NCI-H2081 (cell line): ENCODE measurements at places on chromosomes 7 and 10.

DNA sequence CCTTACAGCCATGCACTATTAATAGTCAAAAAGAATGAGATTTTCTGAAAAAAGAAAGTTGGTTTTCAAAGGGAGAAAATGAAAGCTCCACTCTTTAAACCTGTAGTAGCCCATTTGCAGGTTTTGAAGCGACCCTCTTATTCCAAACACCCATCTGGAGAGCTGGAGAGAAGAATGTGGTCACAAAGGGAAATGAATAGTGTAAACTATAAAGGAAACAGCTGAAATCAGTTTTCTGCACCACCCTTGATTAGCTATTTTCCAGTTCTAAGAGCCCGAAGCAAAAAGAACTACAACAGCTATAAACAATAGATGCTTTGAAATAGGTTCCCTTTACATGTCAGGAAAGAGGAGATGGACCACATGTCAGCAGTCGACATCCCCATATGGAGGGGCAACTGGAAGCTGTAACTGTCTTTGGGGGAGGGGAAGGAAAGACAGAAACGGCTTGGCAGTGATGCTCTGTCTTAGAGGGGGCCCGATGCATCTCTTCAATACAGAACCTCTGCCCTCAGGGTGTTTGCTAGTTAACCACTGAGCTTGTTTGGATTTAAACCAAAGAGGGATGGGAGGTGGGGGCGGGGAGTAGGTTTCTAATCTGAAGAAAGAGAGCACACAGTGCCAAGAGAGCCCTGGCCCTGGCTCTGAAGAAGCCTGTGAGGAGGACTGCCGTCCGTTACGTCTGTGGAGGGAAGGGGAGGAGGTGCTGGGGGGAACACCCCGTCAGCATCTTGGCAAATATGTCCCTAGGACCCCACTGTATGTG, 55.3 kb downstream of the CPVL start:
- peak; percentile 56 for DNase-seq

DNA sequence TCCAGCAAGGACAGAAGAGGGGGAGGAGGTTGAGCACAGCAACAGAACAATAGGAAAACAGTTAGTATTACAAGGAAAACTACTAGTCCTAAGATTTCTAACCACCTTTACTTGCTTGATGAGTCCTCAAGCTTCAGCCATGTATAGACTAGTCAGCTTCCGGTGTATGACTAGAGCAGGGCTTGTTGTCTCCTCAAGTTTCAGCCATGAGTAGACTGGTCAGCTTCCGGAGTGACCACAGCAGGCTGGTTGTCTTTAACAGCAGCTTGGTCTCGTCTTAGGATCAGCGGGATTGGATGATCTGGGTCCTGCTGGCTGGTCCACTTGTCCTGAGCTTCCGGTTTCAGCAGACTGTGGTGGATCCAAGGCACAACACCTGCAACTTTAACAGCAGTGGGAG, 10.6 kb upstream of the ZNF239 start:
- DNase-seq, result no peak

GRCh38 chr7:25520017-25520416, 291.7 kb upstream of the NPVF start:
- DNase-seq, result no peak

- no peak for DNase-seq
Observed at GRCh38 chr7:101936223-101936610, 118.8 kb downstream of the CUX1 start.

DNA sequence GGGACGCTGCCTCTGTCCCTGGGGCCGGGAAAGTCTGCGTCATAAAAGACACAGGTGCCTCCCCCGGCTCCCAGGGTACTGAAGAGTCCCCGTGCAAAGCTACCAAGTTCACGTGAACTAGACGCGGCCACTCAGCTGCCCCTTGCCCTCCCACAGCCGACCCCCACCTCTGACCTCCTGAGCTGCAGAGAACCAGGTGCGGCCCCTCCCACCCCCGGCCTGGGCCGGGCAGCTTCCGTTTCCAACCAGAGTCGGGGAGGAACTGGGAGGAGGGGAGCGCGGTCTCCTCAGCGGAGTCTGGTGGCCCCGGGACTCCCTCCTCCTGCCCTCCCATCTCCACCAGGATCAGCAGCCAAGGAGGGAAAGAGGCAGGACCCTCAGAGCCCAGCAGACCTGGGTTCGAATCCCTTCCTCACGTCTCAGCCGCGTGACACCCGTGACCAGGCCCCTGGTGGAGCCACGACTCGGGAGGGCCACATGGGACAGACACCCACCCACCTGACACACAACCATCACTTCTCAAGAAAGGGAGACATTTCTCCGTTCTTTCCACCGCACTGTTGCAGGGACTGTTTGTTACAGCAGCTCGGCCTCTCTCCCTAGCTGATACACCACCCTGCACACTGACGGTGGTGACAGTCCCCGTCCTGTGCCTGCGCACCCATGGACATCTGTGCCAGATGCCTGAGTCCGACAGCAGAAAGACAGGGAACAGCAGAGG, 37.4 kb upstream of the PDGFA start:
- no peak for DNase-seq

DNA sequence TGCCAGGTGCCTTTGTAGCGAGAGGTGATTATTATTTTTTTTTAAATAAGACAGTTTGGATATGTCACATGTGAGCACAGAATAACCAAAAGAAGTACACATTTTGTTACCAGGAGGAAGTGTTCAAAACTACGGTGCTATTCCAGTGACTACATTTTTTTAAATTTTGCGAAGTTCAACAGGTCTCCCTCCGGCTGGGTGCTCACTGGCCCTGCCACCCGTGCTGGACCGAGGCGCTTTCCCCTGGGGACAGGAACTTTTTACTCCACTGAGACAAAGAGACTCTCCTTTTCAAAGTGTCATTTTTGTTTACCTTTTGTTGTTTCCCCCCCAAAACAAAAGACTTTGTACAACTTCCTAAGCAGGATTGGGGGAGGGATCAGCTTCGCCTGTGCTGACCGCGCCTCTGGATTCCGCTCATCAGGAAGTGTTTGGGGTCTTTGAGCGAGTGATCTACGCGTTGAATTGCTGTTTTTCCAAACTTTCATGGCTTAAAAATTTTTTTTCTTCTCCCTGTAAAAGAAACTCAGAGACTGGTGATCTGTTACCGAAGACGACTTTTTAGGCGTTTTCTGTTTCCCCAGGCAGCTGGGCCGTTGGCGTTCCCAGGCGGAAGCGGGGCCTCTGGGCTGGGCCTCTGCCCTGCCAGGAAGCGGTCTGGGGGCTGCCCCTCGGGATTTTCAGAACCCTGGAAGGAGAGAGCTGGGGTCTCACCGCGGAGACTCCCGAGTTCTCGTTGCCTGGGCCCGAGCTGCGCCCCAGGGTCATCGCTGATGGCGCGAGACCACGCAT, 7.2 kb downstream of the EN2 start:
- DNase-seq, result no peak

- DNase-seq, result no peak
Observed at GRCh38 chr10:125768219-125768855, 7.3 kb downstream of the MMP21 start.

- DNase-seq, result no peak
Observed at GRCh38 chr7:100951888-100952560, 2.7 kb downstream of the MUC3A start.

DNA sequence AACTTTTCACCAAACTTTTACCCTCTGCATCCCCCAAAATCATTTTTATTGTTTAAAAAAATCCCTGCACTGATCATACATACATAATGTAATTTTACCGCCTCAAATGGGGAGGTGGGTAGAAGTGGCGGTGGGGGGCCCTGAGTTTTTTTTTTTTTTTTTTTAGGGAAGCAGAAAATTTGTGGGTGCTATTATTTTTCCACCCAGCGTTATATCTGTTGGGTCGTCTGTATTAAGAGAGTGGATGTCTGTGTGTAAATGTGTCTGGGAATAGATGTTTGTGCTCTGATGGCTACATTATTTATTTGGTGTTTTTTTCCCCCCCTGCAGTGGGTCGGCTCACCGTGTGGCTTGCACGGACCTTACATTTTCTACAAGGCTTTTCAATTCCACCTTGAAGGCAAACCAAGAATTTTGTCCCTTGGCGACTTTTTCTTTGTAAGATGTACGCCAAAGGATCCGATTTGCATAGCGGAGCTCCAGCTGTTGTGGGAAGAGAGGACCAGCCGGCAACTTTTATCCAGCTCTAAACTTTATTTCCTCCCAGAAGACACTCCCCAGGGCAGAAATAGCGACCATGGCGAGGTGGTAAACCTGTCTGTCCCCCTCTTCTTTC, 438 bp downstream of the ARID5B start:
- no peak for DNase-seq

DNA sequence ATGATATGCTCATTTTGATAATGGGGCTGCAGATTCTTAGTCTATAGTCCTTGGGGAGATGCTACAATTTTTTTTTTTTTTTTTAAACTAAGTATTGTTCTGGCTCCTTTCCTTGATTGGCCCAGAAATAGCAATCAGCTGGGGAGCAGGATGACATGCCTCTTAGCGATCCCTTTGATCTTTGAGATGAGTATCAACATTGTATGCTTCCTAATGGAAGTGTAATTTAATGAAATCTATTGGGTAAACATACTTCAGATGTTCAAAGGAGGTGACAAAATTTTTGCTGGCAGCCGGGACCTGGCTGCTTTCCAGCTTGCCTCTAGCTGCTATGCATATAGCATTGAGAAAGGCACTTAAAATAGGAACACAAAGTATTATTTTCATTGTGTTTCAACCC, 43.5 kb downstream of the VTI1A start:
- peak; percentile 33 for DNase-seq

- no peak for DNase-seq
Observed at GRCh38 chr10:43222210-43222720, 44.6 kb downstream of the RASGEF1A start.

- no peak for DNase-seq
Observed at GRCh38 chr10:131274133-131274880, 37.2 kb downstream of the TCERG1L start.

DNA sequence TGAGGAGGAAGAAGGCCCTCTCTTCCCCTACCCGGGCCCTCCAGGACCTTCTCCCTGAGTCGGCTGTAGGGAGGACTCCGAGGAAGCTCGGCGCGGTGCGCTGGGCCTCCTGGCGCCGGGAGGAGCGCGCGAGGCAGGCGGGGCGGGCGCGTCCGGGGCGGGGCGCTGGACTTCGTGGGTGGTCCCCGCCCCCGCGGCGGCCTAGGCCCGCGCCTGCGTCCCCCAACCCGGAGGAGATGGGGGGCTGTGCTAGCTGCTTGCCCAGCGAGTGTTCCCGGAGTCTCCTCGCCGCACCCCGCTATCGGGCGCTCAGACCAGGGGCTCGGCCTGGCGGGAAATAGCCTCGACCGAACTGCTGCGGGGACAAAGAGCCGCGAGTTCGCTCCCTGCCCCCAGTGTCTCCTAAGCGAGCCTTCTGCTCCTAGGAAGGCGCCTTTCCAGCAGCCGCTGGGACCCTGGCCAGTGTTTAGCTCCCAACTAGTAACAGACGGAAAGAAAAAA, 19.2 kb upstream of the SMO start:
- no peak for DNase-seq

DNA sequence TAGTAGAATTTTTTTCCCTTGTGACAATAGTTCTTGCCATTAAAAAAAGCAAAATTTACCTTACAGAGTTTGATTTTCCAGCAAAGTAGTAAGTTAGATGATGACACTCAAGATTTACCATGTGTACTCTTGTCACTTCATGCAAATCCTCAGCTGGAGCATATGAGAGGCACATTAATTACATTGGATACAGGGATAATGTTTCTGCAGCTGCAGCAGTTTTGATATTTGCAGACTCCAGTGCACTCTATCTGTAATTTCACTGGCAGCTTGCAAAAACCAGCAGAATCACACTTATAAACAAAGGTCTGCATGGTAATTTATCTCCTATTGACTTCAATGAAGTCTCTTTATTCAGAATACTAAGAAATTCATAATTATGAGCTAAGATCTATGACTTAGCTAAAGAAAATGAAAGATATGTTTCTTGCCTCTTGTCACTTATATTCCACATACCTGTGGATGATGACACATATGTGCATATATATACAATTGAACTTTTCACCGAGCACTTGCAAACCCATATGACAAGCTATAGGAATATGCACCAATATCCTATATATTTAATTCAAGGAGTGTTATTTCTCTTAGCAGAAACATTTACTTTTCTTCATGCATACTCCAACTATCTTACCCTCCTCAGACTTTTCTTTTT, 530.6 kb downstream of the PHTF2 start:
- no peak for DNase-seq

- no peak for DNase-seq
Observed at GRCh38 chr7:5619419-5620130, 161.9 kb downstream of the RNF216 start.

DNA sequence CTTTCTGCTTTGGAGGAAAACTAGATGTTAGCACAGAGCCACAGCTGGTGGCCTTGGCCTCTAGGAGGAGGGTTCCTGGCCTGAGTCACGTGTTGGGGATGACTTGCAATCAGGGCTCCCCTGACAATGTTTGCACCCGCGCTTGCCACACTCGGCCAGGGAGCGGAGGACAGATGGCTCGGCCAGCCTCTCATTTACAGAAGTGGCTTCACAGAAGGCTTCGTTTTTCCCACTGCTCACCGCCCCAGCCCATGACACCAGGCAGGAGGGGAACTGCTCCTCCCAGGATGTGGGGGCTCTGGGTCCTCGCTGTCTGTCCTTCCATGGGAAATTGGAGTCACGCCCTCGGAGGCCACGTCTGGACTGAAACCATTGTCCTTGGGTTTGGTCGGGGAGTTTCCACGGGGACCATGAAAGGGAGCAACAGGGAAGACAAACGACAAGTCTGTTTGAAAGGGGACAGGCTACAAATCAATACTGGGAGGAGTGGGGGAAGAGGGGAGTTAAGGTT, 49.6 kb upstream of the UBE3C start:
- DNase-seq, result no peak

DNA sequence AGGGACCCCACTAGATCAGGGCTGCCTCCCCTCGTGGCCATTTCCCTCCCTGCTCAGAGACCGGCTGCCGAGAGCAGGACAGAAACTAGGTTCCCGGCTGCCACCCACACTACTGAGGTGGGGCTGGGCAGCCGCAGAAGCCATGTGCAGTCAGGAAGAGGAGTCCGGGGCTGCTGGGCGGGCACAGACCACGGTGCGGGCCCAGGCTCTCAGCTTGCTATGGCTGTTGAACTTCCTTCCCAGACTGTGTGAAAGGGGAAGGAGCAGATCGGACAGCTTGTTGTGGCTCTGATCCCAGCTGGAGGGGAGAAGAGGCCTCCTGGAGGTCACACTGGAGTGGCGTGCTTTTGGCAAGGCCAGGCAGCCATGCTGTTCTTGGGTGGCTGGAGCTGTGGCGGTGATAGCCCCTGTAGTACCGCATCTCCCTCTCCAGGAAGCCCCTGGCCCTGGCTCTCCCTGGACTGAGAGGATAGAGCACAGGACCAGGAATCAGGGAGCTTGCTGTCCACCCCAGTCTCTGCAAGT, 56.8 kb downstream of the HK1 start:
- no peak for DNase-seq

DNA sequence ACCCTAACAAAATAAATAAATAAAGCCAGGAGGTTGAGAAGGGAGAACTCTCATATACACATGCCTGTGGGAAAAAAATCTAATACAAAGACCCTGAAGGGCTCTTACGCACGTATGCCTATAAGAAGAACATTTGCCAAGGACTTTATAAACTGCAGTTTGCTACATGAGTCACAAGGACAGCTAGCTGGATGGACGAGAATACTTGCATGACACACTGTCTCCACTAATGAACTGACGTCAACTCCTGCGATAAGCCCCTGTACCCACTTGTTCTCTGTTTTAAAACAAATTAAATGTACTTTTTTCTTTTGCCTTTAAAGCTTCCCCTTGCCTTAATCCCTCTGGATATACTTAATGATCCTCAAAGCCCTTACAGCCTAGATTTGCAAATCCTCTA, 374.6 kb upstream of the GHITM start:
- no peak for DNase-seq

- no peak for DNase-seq
Observed at GRCh38 chr10:24086296-24087086, 122.4 kb upstream of the KIAA1217 start.

- DNase-seq, result peak; percentile 25
Observed at GRCh38 chr7:108335269-108335918, 120.8 kb downstream of the NRCAM start.

- no peak for DNase-seq
Observed at GRCh38 chr10:11164803-11165590, 147.3 kb downstream of the CELF2 start.
